Adrenal gland (tissue), 19 donors: ENCODE measurements at places on chromosomes 1 and 21. TPM values are rescaled to one million over a fixed set of nuclear protein-coding genes. Genes with fewer than 3 reads are reported as not detected.

DNA sequence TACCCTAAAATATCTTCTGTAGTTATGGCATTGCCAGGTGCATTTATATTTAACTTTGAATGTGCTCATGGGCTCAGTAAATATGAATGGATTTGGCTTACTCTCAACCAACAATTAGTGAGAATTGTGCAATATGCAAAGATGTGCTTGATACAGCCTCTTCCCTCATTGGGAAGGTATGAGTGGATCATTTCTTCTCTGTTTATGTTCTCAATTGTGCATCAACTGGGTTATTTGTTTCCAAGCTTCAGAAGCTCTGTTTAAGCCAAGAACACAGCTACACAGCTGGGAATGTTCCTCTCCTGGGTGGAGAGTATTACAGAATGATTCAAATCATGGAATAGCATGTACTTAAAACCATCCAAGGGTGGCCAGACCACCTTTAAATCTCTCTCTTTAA is 17.6 kb upstream of the MAP1LC3C start:
- H3K27ac ChIP-seq: no peak overlapping the region
- H3K27me3 ChIP-seq: no peaks in the 10 kb centered on the region
- peaks cover 4% of the 10 kb centered on the region for H3K4me1 ChIP-seq
- H3K4me3 ChIP-seq: no peak overlapping the region
- no peaks in the 10 kb centered on the region for H3K36me3 ChIP-seq
- DNase-seq: no peak

DNA sequence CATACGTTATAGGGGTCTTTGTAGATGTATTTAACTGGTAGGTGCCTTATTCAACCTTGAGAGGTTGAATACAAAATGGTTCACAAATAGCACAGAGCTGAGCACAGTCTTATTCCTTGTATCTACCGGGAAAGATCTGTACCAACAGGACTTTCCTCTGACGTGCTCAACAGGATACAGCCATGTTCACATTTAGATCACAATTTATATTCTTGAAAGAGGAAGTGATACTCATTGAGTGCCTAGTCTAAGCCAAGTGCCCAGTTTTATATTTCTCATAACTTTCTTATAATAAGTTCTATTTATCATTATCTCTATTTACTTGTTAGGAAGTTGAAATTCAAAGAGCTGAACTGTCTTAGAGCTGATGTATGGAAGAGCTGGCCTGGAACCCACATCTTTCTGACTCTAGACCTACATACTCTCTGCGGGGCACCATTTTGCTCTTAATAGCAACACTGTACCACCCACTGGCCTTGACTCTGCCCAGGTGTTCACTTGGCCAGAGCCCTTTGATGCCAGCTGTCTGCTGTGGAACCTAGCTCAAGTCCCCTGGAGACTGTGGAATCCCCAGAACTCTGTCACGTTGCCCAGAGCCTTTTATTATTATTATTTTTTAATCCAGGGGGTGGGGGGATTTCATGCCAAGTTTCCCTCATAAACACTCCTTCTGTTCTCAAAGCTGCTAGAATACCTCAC is 156.2 kb downstream of the TPR start:
- DNase-seq: no peak
- H3K4me3 ChIP-seq: no peak overlapping the region

GRCh38 chr1:27690183-27690582 is 18.2 kb upstream of the IFI6 start:
- no peaks in the 10 kb centered on the region for H3K4me1 ChIP-seq
- peak overlapping the region; percentile 7 for H3K27ac ChIP-seq
- no peaks in the 10 kb centered on the region for H3K36me3 ChIP-seq
- H3K4me3 ChIP-seq: no peak overlapping the region
- no peak for DNase-seq
- H3K27me3 ChIP-seq: no peaks in the 10 kb centered on the region

DNA sequence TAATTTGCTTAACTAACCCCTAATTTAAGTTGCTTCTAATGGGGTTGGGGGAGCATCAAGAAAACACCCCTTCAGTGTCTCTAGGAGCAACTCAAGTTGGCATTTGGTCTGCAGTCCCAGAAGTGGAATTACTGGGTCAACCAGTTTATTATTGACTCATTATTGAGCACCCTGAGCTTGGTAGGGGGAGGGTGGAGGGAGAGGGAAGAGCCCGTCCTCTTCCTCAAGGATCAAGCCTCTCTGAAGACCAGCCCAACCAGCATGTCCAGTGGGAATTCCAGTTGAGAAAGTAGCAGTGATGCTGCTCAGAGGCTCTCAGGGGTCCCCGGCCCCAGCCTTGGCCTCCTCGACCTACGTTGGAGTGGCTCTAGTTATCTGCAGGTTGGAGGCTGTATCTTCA is 2.1 kb upstream of the PLA2G2F start:
- H3K27ac ChIP-seq: no peak overlapping the region
- no peak for DNase-seq
- H3K27me3 ChIP-seq: no peaks in the 10 kb centered on the region

GRCh38 chr1:179747611-179748010 is 4.5 kb downstream of the FAM163A start:
- peaks cover 7% of the 10 kb centered on the region for H3K4me1 ChIP-seq
- no peak overlapping the region for H3K4me3 ChIP-seq
- H3K27ac ChIP-seq: no peak overlapping the region
- peaks cover 30% of the 10 kb centered on the region for H3K27me3 ChIP-seq

DNA sequence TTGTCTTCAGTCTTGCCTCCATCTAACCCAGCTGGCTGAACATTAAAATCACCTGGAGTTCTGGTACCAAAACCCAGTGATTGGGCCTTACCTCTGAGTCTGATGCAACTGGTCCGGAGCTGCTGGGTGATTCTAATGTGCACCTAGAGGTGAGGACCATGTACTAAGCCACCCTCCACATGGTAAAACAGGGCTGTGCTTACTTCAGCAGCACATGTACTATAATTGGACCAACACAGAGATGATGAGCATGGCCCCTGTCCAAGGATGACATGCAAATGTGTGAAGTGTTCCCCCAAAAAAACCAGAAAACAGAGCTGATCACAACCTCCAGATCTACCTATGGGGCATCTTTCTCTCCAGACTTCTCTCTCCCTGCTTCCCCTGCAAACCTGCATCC is 37.0 kb downstream of the ELK4 start:
- no peaks in the 10 kb centered on the region for H3K27me3 ChIP-seq
- no peak for DNase-seq
- no peaks in the 10 kb centered on the region for H3K36me3 ChIP-seq

GRCh38 chr1:91511386-91511785 is 10.7 kb downstream of the CDC7 start:
- H3K4me1 ChIP-seq: no peaks in the 10 kb centered on the region
- DNase-seq: no peak
- no peak overlapping the region for H3K4me3 ChIP-seq
- no peaks in the 10 kb centered on the region for H3K36me3 ChIP-seq
- H3K27me3 ChIP-seq: no peaks in the 10 kb centered on the region
- no peak overlapping the region for H3K27ac ChIP-seq

- no peaks in the 10 kb centered on the region for H3K36me3 ChIP-seq
- peaks cover 7% of the 10 kb centered on the region for H3K27me3 ChIP-seq
- no peak for DNase-seq
- no peaks in the 10 kb centered on the region for H3K4me1 ChIP-seq
Observed at GRCh38 chr1:36625935-36626310, 143.2 kb upstream of the CSF3R start.

DNA sequence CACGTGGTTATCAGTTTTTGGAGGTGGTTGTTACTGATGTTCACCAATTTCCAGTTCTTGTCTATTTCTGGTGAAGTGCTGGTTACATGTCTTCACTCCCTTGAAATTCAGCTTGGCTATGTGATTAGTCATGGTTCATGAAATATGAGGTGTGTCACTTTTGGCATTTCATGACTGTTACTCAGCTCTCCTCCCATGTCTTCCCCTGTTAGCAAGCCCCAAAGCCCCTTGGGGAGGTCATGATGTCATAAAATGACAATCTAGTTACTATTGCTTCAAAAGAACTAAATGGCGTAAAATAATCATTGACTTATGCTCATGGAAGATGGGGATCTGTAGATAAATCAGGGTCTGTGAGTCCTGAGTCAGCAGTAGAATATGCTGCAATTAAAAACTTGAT is 425.1 kb downstream of the SETD4 start:
- H3K4me1 ChIP-seq: no peaks in the 10 kb centered on the region
- no peaks in the 10 kb centered on the region for H3K36me3 ChIP-seq
- no peak for DNase-seq
- no peaks in the 10 kb centered on the region for H3K27me3 ChIP-seq
- no peak overlapping the region for H3K27ac ChIP-seq

GRCh38 chr1:104120525-104120924 is 370.8 kb downstream of the AMY1C start:
- no peak overlapping the region for H3K27ac ChIP-seq
- no peak for DNase-seq
- H3K36me3 ChIP-seq: no peaks in the 10 kb centered on the region
- no peaks in the 10 kb centered on the region for H3K27me3 ChIP-seq
- H3K4me1 ChIP-seq: no peaks in the 10 kb centered on the region
- no peak overlapping the region for H3K4me3 ChIP-seq

DNA sequence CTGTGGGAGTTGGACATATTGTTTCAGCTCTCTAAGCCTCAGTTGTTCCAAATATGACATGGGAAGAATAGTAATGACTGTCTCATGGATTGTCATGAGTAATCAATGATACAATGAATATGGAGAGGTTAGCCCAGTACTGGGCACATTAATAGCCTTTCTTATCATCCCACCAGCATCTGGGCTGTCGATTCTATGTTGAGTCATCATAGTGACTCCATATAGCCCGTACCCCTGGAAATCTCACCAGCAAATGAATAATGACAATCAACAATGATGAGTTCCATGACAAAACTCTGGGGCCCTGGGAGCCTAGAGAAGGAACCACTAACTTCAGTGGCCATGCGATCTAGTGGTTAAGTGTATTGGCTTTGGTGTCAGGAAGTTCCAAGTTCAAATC is 39.7 kb upstream of the GJB5 start:
- no peaks in the 10 kb centered on the region for H3K27me3 ChIP-seq
- H3K36me3 ChIP-seq: no peaks in the 10 kb centered on the region
- no peak overlapping the region for H3K27ac ChIP-seq

DNA sequence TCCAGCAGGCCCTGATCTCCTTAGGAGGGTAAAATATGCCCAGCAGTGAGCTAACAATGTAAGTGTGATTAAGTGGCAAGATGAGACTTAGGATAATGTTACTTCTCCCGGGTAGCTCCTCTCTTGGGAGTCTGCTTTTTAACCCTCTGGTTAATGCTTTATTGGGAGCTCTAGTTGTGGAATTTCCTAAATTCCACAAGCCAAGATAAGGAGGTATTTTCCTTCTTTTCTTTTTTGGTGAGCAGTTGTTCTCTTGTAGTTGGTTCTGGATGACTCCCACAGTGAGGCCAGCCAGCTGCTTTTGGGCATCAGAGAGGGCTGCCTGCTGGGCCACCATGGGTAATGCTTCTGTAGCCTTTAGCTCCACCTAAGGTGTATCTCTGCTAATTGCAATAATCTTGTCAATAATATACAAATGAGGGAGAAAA is 19.3 kb downstream of the C1orf52 start:
- no peaks in the 10 kb centered on the region for H3K27me3 ChIP-seq
- no peak overlapping the region for H3K27ac ChIP-seq
- no peaks in the 10 kb centered on the region for H3K4me1 ChIP-seq
- no peaks in the 10 kb centered on the region for H3K36me3 ChIP-seq

TMEM63A gene
- total RNA-seq: 13.9 TPM

FCRL5 gene
- total RNA-seq: not detected

GUCA2B gene
- total RNA-seq: not detected

PLEKHG5 gene
- 19.8 TPM for total RNA-seq

LIX1L gene
- 15.6 TPM for total RNA-seq

HES2 gene
- not detected for total RNA-seq

AKR7A3 gene
- total RNA-seq: 1.1 TPM

KRTAP13-2 gene
- total RNA-seq: not detected

GBP6 gene
- 0.07 TPM for total RNA-seq

ZNF683 gene
- total RNA-seq: not detected
